ENCODE measurements at places on chromosomes 13 and 19.

DNA sequence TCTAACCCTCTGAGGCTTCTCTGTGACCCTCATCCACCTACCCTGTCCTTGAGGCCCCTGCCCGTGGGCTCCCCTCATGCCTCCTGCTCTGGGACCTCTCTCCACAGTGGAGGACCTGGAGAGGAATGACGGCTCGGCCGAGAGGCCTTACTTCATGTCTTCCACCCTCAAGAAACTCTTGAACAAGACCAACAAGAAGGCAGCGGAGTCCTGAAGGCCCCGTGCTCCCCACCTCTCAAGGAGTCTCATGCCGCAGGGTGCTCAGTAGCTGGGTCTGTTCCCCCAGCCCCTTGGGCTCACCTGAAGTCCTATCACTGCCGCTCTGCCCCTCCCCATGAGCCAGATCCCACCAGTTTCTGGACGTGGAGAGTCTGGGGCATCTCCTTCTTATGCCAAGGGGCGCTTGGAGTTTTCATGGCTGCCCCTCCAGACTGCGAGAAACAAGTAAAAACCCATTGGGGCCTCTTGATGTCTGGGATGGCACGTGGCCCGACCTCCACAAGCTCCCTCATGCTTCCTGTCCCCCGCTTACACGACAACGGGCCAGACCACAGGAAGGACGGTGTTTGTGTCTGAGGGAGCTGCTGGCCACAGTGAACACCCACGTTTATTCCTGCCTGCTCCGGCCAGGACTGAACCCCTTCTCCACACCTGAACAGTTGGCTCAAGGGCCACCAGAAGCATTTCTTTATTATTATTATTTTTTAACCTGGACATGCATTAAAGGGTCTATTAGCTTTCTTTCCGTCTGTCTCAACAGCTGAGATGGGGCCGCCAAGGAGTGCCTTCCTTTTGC is 10.8 kb upstream of the ILF3 start:
- no peak for DNase-seq

GRCh38 chr19:19602136-19602712 is 16.3 kb downstream of the PBX4 start:
- DNase-seq, result no peak

DNA sequence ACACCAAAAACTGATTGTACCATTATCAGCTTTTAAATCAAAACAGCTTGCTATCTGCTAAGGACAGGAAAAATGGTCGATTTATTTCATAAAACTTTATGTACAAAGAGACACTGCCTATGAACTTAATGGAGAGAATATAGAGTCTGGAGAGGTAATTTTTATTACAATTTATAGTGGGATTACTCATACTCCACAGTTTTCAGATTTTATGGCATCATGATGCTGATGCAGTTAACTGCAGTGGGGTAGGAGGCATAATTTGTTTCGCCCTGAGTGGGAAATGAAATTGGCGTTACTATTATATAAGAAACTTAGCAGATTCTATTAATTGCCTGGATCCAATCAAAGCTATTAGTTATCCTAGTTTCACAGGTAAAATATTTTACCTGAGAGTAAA is 301.4 kb downstream of the KLF12 start:
- DNase-seq, result no peak

DNA sequence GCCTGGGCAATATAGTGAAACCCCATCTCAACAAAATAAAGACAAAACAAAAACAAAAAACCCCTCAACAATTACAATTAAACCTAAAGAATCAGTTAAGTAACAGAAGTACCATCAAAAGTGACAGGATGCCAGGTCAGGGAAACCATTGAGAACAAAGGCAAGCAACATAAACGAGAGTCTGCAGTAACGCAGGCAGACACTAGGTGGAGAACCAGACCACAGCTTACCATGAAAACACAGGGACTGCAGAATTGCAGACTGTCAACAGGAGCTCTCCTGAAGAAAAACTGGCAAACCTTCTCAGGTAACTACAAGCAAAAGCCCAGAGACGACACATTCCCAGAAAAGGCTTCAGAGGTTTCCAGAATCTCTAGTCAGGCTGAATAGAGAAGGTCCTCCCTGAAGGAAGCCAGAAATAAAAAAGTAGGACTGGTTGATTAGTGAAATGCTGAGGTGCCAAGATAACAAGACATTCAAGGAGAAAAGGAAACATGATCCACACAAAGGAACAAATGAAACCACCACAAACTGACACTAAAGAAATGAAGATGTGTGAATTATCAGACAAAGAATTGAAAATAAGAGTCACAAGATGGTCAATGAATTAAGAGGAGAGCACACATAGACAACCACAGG is 2.2 kb upstream of the ZNF665 start:
- DNase-seq, result peak; percentile 58

DNA sequence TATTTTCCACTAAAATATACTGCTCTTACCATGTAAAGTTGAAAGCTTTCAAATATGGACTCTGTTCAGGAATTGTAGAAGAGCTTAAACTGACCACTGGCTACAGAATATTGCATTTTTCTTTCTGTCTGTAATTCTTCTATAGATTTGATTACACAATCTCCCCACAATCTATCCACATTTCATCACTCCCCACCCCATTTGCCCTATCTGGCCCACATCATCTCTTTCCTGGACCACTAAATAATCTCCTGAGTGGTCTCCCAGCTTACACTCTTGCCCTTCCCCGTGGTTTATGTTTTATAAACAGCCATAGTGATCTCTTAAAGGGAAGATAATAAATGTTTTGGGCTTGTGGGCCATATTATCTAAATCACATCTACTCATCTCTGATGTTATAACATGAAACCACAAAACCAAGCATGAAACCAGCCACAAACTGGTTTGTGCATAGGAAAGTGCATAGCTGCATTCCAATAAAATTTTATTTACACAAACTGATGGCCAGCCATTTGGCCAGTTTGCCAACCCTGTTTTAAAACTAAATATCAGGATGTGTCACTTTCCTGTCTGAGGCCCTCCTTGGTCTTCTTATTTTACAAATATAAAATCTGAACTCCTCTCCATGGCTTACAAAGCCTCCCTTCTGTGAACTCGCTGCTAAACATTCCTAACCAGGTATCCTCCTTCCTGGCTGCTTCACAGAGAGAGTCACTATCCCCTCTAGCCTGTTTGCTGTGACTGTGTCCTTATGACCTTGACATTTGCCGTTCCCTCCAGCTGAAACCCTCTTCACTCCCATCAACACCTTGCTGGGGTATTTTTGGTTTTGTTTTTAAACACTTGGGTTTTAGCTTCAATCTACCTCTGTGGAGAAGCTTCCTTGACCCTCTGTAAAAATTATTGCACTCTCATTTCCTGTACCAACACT is 500.9 kb downstream of the GPC6 start:
- DNase-seq, result no peak

- no peak for DNase-seq
These were observed 49.9 kb downstream of the TBC1D4 start for GRCh38 chr13:75432045-75432444.

DNA sequence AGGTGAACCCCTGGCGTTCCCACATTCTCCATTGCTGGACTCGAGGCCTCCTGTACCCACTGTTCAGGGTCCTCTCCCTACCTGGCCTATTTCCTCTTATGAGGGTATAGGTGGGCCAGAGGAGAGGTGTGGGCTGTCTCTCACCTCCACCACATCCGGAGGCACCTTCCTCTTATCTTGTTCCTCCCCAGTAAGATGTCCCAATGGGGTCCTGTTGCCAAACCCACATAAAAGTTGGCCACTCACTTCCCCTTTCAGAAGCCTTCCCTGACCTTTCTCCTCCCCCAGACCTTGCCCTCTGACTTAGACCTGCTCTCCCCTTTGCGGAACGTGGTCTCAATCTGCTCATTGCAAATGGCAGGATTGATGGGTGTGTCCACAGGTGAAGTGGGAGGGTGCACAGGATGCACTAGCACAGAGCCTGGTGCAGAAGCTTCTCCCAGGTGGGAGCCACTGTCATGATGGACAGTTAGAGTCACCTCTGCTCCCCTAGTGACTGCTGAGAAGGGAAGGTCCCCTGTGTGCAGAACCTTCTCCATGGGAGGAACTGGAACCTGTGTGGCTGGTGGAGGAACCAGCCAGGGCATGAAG is 1.3 kb downstream of the CYP4F3 start:
- DNase-seq, result no peak

GRCh38 chr19:19274146-19274545 is 1.0 kb upstream of the TM6SF2 start:
- DNase-seq, result no peak

- DNase-seq, result peak; percentile 56
These were observed 15.2 kb upstream of the S1PR4 start for GRCh38 chr19:3163230-3163886.

DNA sequence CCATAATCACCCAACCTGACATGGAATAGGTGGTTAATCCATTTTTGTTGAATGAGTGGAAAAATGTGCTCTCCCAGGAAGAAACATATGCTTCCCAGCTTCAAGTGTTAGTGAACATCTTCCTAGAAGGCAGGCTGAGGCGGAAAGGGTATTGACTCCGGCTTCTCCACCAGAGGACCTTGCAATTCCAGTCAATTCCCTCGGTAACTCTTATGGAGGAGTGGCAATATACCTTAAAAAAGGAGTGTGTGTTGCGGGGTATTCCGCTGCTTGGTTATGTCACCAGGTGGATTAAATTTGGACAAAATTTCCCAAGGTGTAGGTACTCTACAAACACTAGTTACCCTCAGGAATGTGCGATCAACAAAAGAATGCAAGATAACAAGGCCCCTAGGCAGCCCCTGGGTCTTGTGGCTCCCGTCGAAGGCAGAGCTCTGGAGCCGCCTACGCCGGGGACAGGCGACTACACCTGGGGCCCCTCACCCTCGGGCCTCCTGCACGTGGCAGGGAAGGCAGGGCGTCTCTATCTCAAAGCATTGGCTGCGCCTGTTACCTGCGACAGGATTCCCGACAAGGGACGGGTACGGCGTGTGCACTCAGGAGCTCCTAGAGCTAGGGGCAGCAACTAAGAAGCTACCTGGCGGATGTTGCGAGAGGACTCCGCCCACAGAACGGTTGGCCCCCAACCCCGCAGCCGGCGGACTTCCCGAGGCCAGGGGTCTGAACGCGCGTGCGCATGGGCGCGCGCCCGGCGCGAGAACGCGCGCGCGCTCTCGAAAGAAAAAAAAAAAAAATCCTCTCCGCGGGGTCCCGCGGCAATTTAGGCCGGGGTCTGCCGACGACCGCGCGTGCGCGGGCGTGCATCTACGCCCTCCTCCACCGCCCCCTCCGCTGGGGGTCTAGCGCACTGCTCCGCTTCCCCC is at the start of gene WDR87:
Gene WDR87 (minus strand): TSS at position 649 of the 923 bp plus-strand sequence. CDS start 8,355 bp downstream, outside the sequence.
- DNase-seq, result peak; percentile 61

DNA sequence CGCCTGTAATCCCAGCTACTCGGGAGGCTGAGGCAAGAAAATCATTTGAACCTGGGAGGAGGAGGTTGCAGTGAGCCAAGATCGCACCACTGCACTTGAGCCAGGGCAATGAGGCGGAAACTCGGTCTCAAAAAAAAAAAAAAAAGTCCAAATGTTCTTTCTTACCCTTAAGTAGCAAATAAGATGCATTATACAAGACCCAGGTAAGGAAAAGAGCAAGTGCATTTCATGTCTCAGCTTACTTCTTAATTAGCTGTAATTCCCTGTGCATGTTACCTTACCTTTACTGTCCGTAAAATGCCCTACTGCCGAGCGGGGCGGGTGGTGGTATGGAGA is 3.8 kb upstream of the ZNF681 start:
- DNase-seq, result no peak

- DNase-seq, result no peak
These were observed 17.9 kb downstream of the DOT1L start for GRCh38 chr19:2181633-2181997.

DNA sequence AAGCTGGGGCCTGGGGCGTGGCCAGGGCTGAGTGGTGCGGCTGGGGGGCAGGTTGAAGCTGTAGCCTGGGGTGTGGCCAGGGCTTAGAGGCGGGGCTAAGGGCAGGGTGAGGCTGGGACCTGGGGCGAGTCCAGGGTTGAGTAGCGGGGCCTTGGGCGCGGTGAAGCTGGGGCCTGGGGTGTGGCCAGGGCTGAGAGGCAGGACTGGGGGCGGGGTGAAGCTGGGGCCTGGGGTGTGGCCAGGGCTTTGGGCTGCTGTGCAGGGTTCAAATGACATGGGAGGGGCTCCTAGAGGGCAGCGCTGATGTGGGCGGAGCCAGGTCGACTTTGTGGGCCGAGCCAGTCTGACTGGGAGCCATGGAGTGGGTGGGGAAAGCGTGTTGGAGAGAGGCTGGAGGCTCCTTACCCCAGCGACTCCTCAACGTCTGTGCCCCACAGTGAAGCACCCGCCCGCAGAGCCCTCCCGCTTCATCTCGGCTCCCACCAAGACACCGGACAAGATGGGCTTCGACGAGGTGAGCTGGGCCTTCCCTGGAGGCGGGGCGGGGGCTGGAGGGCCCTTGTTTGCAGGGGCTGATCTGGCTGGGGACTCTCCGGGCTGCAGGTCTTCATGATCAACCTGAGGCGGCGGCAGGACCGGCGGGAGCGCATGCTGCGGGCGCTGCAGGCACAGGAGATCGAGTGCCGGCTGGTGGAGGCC is 21.5 kb downstream of the COLGALT1 start:
- DNase-seq, result no peak

- DNase-seq, result no peak
These were observed 217.1 kb downstream of the PCCA start for GRCh38 chr13:100306030-100306429.

- no peak for DNase-seq
These were observed 1.3 kb upstream of the B3GLCT start for GRCh38 chr13:31198519-31198918.

GRCh38 chr19:1773184-1773583 is 19.9 kb downstream of the ONECUT3 start:
- DNase-seq, result no peak

DNA sequence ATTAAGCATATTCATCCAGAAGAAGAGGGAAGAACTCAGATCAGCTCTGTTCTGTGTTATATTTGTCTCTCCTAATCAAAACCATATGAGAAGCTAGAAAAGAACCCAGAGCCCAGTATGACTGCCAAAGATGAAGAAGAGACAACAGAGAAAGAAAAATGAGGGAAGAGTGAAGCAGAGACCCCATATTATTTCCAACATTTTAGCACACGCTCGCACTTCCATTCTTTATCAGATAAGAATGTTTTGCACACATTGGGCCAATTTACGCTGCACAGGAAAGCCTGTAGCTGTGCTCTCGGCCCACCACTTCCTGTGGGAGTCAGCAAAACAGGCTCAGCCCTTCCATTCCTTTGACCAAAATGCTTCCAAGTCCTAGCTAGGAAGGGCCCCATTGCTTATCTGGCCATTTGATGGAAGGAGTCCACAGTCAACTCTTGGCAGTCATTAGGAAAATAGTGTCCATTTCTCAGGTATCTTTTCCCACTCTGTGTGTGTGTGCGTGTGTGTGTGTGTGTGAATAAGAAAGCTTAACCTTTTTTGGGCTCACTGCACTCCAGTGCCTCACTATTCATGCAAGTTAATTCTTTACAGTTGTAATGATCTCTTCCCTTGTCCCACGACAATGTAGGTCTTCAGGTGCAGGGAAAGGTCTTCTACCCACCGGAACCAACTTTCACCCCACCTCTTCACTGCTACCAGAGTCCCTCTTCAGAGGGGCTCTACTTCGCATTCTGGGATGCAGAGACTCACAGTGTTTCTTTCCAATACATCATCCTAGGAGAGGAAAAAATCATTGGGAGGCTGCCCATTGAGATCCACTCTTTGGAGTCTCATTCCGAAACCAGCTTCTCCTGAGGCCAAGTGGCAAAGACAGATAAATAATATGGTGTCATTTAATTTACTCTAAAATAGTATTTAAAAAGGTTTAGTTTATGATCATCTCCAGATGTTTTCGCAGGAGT is 237.5 kb downstream of the COG6 start:
- no peak for DNase-seq

Data from NCI-H1092 (cell line).